ENCODE measurements at places on chromosomes 12 and 14. TPM values are rescaled to one million over a fixed set of nuclear protein-coding genes. Genes with fewer than 3 reads are reported as not detected.

Gene SYNE3
- 19.2 TPM for total RNA-seq

Gene SYNJ2BP
- total RNA-seq = 6.7 TPM

Gene GPRC5A
- total RNA-seq = 11.6 TPM

Gene ASPG
- not detected for total RNA-seq

Gene TPH2
- not detected for total RNA-seq

Gene HPD
- 1.1 TPM for total RNA-seq

Gene SIX4
- 6.5 TPM for total RNA-seq

Gene OLR1
- not detected for total RNA-seq

Gene NKX2-1
- not detected for total RNA-seq

Gene SLC5A8
- not detected for total RNA-seq

Measured in smooth muscle cell of the coronary artery (primary cell).